ENCODE measurements at places on chromosomes 3 and 15.

DNA sequence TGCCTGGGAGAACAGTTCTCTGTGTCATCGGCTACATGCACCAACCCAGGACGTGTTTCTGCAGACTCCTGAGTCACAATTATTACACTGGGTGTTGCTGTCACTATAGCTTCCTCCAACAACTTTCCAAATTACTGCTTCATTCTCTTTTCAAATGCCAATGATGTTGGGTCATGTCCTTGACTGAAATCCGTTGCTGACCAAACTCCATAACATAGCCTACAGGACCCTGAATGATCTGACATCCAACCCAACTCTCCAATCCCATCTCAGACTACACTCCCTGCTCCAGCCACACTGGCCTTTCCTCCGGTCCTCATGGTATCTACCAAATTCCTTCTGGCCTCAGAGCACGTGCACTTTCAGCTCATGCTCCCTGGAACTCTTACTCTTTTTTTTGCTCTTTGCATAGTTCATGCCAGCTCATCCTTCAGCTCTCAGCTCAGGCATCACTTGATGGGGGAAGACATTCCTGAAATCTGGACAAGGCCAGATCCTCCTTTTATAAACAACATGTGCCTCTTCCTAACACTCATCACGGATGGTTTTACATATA is 108.8 kb upstream of the PTPRG start:
- H3K4me3 ChIP-seq: no peak overlapping the region
- no peaks in the 10 kb centered on the region for H3K27me3 ChIP-seq
- DNase-seq: no peak
- no peak overlapping the region for H3K27ac ChIP-seq

GRCh38 chr3:134495980-134496379 is 10.1 kb downstream of the CEP63 start:
- H3K4me3 ChIP-seq: no peak overlapping the region
- H3K4me1 ChIP-seq: peaks cover 63% of the 10 kb centered on the region
- no peak for DNase-seq
- H3K27ac ChIP-seq: no peak overlapping the region
- no peaks in the 10 kb centered on the region for H3K27me3 ChIP-seq

- no peaks in the 10 kb centered on the region for H3K27me3 ChIP-seq
- H3K4me1 ChIP-seq: no peaks in the 10 kb centered on the region
- no peak for DNase-seq
These were observed 360.1 kb upstream of the GOLIM4 start for GRCh38 chr3:168455814-168456213.

DNA sequence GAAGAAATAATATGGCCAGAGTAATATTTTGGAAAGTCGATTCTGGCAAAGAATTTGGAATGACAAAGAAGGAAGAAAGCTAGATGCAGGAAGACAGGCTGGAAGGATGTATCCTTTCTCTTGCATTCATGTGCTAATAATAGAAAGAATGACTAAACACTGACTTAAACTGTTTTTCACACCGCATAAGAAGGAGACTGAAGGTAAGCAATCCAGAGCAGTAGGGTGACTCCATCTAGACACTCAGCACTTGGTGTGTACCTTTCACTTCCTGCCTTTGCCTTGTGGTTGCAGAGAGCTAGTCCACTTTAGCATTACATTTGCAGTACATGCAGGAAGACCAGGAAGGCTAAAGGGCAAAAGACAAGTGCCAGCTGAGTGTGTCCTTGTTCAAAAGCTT is 234.6 kb downstream of the RBMS3 start:
- H3K27ac ChIP-seq: no peak overlapping the region
- H3K27me3 ChIP-seq: no peaks in the 10 kb centered on the region
- no peaks in the 10 kb centered on the region for H3K36me3 ChIP-seq
- no peak for DNase-seq

GRCh38 chr3:192482391-192482790 is 244.9 kb downstream of the FGF12 start:
- no peak for DNase-seq
- no peaks in the 10 kb centered on the region for H3K36me3 ChIP-seq
- H3K4me3 ChIP-seq: no peak overlapping the region

GRCh38 chr3:66854601-66855151 is 143.4 kb upstream of the KBTBD8 start:
- no peak overlapping the region for H3K27ac ChIP-seq
- no peak overlapping the region for H3K4me3 ChIP-seq
- no peak for DNase-seq
- H3K36me3 ChIP-seq: no peaks in the 10 kb centered on the region
- H3K4me1 ChIP-seq: peaks cover 10% of the 10 kb centered on the region

- no peak overlapping the region for H3K27ac ChIP-seq
- H3K4me1 ChIP-seq: no peaks in the 10 kb centered on the region
- H3K27me3 ChIP-seq: no peaks in the 10 kb centered on the region
- H3K36me3 ChIP-seq: peaks cover 5% of the 10 kb centered on the region
- no peak overlapping the region for H3K4me3 ChIP-seq
These were observed 67.6 kb downstream of the GOLIM4 start for GRCh38 chr3:168028086-168028485.

DNA sequence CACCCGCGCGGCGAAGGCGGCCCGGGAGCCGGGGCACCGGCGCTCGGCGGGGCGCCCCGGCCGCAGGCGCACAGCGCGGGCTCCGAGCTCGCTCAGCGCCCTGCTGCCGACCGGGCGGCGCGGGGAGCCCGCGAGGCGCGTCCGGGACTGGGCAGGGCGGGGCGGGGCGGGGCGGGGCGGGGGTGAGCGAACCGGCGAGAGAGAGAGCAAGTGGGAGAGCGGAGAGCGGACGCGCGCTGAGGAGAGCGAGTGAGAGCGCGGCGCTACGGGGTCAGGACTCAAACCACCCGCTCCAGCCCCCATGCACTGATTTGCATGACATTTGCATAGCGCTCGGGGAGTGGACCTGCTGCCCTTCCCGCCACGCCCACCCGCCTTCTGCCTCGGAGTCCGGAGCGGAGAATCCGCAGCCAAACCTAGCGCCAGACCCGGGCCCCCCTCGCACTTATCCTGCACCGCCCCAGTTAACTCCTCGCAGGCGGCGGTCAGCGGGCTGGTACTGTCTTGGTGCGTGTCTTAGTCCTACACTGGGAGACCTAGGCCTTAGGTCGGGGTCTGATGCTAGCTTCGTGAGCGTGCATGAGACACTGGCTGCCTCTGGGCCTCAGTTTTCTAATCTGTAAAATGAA is at the start of gene MYLK:
MYLK (minus strand) TSS at position 130 of the 629 bp plus-strand sequence. CDS start 90,491 bp downstream, outside the sequence.
- peaks cover 14% of the 10 kb centered on the region for H3K4me1 ChIP-seq
- H3K36me3 ChIP-seq: no peaks in the 10 kb centered on the region
- H3K27me3 ChIP-seq: peaks cover 87% of the 10 kb centered on the region
- no peak within 1 kb of the TSS for H3K27ac ChIP-seq

DNA sequence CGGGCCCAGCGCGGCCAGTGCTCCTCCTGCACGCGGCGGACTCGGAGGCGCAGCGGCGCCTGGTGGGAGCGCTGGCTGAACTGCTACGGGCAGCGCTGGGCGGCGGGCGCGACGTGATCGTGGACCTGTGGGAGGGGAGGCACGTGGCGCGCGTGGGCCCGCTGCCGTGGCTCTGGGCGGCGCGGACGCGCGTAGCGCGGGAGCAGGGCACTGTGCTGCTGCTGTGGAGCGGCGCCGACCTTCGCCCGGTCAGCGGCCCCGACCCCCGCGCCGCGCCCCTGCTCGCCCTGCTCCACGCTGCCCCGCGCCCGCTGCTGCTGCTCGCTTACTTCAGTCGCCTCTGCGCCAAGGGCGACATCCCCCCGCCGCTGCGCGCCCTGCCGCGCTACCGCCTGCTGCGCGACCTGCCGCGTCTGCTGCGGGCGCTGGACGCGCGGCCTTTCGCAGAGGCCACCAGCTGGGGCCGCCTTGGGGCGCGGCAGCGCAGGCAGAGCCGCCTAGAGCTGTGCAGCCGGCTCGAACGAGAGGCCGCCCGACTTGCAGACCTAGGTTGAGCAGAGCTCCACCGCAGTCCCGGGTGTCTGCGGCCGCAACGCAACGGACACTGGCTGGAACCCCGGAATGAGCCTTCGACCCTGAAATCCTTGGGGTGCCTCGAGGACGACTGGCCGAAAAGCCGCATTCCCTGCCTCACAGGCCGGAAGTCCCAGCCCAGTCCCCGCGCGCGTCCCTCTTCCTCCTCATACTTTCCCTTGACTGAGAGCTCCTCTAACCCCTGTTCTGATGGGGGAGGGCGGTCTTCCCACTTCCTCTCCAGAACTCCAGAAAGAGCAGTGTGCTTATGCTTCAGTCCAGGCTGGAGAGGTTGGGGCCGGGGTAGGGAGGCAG is 1.4 kb upstream of the IL17RC start:
- DNase-seq: no peak
- H3K36me3 ChIP-seq: peaks cover 2% of the 10 kb centered on the region
- peak overlapping the region; percentile 66 for H3K4me3 ChIP-seq
- no peak overlapping the region for H3K27ac ChIP-seq
- H3K27me3 ChIP-seq: peaks cover 9% of the 10 kb centered on the region

DNA sequence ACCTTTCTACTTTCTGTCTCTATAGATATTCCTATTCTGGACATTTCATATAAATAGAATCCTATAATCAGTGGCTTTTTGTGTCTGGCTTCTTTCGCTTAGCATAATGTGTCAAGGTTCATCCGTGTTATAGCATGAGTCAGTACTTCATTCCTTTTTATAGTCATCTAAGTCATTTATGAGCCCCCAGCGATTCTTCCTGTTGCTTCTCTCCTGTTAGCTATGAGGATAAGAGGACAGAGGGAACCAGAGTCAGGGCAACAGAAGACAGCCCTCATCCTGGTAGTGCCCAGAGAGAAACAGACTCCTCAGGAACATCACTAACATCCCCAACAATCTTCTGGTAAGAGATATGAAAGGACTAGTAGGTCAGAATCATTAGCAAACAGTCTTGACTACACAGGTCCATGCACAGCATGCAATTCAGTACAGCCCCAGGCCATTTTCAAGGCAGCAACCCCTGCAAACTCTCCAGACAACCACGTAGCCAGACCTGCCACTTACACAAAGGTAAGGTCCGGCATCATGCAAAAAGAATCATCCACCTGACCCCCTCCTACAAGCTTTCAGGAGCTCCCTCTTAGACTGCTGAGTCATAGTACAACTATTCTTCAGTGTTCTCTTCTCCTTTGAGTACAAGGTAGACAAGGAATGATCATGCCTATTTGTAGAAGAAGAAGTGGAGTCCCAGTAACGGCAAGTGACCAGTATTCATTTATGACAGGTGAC is 91.5 kb downstream of the MYLK start:
- peaks cover 2% of the 10 kb centered on the region for H3K36me3 ChIP-seq
- peaks cover 70% of the 10 kb centered on the region for H3K27me3 ChIP-seq

- peak; percentile 16 for DNase-seq
- no peaks in the 10 kb centered on the region for H3K4me1 ChIP-seq
- H3K27ac ChIP-seq: no peak overlapping the region
- no peak overlapping the region for H3K4me3 ChIP-seq
These were observed 106.6 kb downstream of the SSR3 start for GRCh38 chr3:156448300-156448699.

DNA sequence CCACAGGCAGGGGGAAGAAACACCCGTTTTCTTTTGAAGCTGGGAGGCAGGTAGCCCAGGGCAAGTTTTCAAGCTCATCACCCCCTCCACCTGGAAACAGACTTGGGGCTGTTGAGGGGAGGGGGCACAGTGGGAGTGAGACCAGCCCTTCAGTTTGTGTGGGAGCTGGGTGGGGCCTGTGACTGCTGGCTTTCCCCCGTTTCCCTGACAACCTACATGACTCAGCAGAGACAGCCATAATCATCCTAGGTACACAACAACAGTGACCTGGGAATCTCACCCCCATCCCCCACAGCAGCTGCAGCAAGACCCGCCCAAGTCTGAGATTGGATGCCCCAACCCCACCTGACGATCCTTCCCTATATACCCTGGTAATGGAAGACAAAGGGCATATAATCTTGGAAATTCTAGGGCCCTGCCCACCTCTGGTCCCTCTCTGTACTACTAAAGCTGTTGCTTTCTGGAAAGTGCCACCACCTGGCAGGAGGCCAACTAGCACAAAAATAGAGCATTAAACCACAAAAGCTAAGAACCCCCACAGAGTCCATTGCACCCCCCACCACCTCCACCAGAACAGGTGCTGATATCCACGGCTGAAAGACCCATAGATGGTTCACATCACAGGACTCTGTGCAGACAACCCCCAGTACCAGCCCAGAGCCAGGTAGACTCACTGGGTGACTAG is 422.2 kb upstream of the SGO1 start:
- no peak for DNase-seq
- H3K4me3 ChIP-seq: no peak overlapping the region
- no peaks in the 10 kb centered on the region for H3K4me1 ChIP-seq
- H3K36me3 ChIP-seq: no peaks in the 10 kb centered on the region
- no peak overlapping the region for H3K27ac ChIP-seq
- no peaks in the 10 kb centered on the region for H3K27me3 ChIP-seq

GRCh38 chr3:71978150-71978721 is 193.3 kb upstream of the PROK2 start:
- H3K4me1 ChIP-seq: peaks cover 9% of the 10 kb centered on the region
- no peak for DNase-seq
- peaks cover 55% of the 10 kb centered on the region for H3K27me3 ChIP-seq

- peaks cover 10% of the 10 kb centered on the region for H3K4me1 ChIP-seq
- no peak overlapping the region for H3K4me3 ChIP-seq
- peaks cover 5% of the 10 kb centered on the region for H3K36me3 ChIP-seq
- H3K27me3 ChIP-seq: no peaks in the 10 kb centered on the region
These were observed 448.7 kb downstream of the LPP start for GRCh38 chr3:188602620-188603019.

DNA sequence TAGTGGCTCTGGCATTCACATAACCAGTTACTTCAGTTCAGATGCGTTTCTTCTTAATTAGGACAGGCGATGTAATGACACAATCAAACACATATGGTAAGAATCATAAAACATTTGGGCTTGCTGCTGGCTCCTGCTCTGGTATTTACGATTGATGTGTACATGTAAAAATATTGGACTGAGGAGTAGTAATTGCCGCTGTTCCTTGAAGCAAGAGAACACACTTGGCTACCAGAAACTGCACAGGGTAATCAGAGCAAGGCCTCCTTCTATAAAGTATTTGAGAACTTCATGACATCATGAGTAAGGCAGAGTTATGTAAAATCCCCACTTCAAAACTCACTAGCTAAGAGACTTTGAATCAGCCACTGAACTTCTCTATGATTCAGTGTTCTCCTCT is 158.1 kb downstream of the SSR3 start:
- no peak for DNase-seq
- no peak overlapping the region for H3K27ac ChIP-seq
- no peaks in the 10 kb centered on the region for H3K4me1 ChIP-seq
- peaks cover 1% of the 10 kb centered on the region for H3K36me3 ChIP-seq

- no peaks in the 10 kb centered on the region for H3K36me3 ChIP-seq
- no peaks in the 10 kb centered on the region for H3K27me3 ChIP-seq
- no peak overlapping the region for H3K27ac ChIP-seq
- H3K4me3 ChIP-seq: no peak overlapping the region
These were observed 34.5 kb downstream of the IL17RD start for GRCh38 chr3:57130571-57131209.

- no peaks in the 10 kb centered on the region for H3K36me3 ChIP-seq
- no peak for DNase-seq
- peaks cover 41% of the 10 kb centered on the region for H3K4me1 ChIP-seq
- no peak overlapping the region for H3K4me3 ChIP-seq
- H3K27ac ChIP-seq: no peak overlapping the region
- H3K27me3 ChIP-seq: no peaks in the 10 kb centered on the region
These were observed 140.5 kb downstream of the FNDC3B start for GRCh38 chr3:172179680-172180399.

GRCh38 chr3:1179146-1179545 is 86.3 kb downstream of the CNTN6 start:
- H3K4me1 ChIP-seq: no peaks in the 10 kb centered on the region
- no peak for DNase-seq
- H3K4me3 ChIP-seq: no peak overlapping the region
